NCI-H1048 (cell line): ENCODE measurements at places on chromosomes 1 and 21.

DNA sequence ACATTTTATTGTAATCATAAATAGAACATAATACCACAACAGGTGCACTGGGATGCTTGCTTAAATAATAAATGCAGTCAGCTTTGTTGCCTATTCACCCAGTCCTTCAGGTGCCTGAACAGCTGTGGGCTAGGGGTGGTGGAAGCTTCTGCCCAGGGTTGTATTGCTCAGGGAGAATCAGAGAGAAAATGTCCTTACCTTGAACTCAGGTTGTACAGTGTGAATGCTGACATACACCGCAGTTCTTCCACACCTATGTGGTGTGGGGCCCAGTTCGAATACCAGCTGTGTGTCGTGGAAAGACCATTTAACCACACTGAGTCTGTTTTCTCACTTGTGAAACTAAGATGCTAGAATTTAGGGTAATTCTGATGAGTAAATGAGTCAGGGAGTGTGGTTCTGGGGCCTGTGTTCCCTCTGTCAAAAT lies 115.7 kb upstream of the ATP1A1 start:
- no peak for DNase-seq

- DNase-seq, result no peak
Measured at GRCh38 chr1:79825551-79825950, 819.0 kb upstream of the ADGRL4 start.

- no peak for DNase-seq
Measured at GRCh38 chr1:100795646-100795985, 76.1 kb downstream of the VCAM1 start.

DNA sequence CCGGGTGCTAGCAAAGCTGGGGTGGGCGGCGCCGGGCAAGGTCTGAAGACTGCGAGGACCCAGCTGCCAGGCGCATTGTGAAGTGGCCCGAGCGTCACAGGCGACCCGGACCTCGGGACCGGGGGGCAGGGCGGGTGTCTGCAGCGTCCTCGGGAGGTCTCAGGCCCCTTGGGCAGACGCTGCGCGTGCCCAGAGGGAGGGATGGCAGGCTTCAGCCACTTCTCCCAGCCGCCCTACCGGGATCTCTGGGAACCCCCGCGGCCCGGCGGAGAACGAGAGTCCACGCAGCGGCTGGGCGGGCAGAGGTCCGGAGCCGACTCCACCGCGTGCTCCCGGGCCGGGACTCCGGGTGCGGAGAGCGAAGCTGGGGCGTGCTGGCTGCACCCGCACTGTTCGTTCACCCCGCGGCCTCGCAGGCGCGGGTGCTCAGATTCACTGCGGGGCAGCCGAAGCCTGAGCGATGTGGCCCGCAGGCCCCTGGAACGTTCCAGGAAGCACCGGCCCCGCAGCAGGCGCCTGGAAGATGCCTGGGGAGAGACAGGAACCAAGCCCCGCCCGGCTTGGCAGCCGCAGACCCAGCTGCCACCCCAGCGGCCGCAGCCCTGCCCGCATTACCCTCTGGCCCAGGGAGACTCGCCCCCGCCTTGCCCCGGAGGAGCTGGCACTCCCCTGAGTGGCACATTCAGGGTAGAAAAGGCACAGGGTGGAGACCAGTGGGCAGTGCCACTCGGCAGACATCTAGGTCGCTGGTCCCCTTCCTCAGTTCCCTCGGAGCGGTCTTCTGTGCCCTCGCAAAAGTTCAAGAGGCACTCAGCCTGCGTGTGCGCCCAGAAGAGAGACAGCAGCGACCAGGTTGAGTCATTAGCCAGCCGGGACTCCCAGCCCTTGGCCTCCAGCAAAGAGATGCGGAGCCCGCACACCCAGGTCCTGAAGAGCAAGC lies at the start of gene CCDC185:
Gene CCDC185 (plus strand): TSS at position 141 of the 940 bp plus-strand sequence. CDS start 61 bp downstream, at position 202.
- no peak for DNase-seq

GRCh38 chr1:112575154-112575804 lies 43.7 kb downstream of the ST7L start:
- no peak for DNase-seq
